ENCODE measurements at places on chromosomes 7 and 10. TPM values are rescaled to one million over a fixed set of nuclear protein-coding genes. Genes with fewer than 3 reads are reported as not detected.

Gene CALHM2
- total RNA-seq, result 11.2 TPM

Gene IFIT1B
- total RNA-seq, result not detected

Gene SCD
- 51.4 TPM for total RNA-seq

Gene TNS3
- total RNA-seq, result 0.50 TPM

Gene IGF2BP3
- total RNA-seq, result 0.31 TPM

Gene ACSM6
- not detected for total RNA-seq

GRCh38 chr7:1616741-1617140 lies 46.9 kb upstream of the PSMG3 start:
- DNase-seq, result no peak
- no peak overlapping the region for H3K27ac ChIP-seq
- no peaks in the 10 kb centered on the region for H3K4me1 ChIP-seq
- H3K27me3 ChIP-seq, result peaks cover 2% of the 10 kb centered on the region
- no peaks in the 10 kb centered on the region for H3K36me3 ChIP-seq
- H3K4me3 ChIP-seq, result no peak overlapping the region

- H3K4me1 ChIP-seq, result no peaks in the 10 kb centered on the region
- H3K36me3 ChIP-seq, result no peaks in the 10 kb centered on the region
- H3K27me3 ChIP-seq, result peaks cover 6% of the 10 kb centered on the region
- DNase-seq, result no peak
- no peak overlapping the region for H3K4me3 ChIP-seq
- no peak overlapping the region for H3K27ac ChIP-seq
These were observed 233.4 kb upstream of the SLC26A5 start for GRCh38 chr7:103679151-103680132.

- no peak for DNase-seq
- H3K4me3 ChIP-seq, result no peak overlapping the region
- H3K4me1 ChIP-seq, result no peaks in the 10 kb centered on the region
- no peak overlapping the region for H3K27ac ChIP-seq
- no peaks in the 10 kb centered on the region for H3K36me3 ChIP-seq
- no peaks in the 10 kb centered on the region for H3K27me3 ChIP-seq
These were observed 97.8 kb downstream of the AGMO start for GRCh38 chr7:15463801-15464666.

DNA sequence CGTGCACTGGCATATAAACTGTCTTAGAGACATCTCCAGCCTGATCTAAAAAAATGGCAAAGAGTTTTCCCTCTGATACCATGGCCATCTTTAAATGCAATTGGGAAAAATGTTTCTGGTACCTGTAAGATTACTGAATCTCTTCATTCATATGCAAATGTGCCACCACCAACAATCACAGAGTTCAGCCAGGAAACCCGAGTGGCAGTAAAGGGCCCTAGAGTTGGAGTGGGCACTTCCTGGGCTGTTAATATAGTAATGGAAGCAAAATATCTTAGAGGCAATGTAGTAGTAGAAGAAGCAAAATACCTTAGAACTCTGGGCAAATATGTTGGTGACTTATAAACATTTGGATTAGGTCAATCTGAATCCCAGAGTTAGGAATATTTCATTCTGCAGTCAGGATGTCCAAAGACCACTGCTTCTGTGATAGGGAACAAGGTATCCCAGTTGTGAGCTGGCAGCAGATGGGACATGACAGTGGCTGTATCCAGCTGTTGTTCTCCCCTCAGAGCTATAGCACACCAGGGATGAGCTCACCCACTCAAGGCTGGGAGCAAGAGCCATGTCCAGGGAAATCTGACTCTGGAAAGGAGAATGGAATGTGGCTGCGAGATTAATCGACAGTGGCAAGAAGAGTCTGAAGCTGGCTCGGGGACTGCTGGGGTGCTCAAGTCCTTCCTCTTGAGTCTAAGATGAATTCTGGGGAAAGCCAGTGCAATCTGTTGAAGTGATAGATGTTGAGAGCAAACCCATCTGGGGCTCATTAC lies 332.1 kb downstream of the PHTF2 start:
- H3K36me3 ChIP-seq, result no peaks in the 10 kb centered on the region
- DNase-seq, result no peak
- H3K4me3 ChIP-seq, result no peak overlapping the region

DNA sequence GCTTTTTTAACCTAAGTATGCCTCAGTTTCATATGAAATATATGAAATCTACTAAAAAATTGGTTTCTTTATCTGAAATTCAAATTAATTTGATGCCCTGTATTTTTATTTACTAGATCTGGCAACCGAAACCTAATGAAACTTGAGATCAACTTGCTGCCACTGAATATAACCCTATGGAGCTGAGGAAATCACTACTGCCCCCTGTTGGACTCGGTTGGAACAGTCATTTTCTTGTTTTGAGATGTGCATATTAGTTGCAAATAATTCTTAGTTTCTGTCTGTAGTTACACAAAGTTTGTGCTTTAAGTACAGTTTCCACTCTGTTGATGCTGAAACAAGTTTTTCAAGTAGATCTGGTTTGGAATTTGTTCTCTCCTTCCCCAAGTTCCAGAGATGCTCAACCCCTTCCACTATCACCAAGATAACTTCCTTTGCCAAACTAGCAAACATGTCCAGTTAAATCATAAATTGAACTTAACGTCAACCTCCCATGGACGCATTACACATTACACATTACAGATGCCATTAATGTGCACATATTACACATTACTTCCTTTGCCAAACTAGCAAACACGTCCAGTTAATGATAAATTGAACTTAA lies 22.2 kb upstream of the EXOC4 start:
- no peaks in the 10 kb centered on the region for H3K4me1 ChIP-seq
- no peaks in the 10 kb centered on the region for H3K36me3 ChIP-seq
- H3K4me3 ChIP-seq, result no peak overlapping the region
- DNase-seq, result no peak
- H3K27ac ChIP-seq, result no peak overlapping the region

DNA sequence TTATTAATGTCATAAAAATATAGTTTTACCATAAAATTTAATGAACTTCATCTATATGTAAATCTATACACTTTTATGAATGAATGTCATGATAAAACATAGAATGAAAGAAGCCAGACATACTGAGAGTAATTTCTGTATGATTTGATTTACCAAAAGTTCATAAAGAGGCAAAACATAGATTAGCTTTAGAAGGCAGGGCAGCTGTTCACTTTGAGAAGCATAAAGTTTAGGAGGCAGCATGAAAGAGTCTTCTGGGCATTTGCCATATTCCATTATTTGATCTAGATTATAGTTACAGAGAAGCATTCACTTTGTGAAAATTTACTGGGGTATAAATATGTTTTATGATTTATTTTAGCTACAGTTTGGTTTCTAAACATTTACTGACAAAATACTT lies 487.2 kb downstream of the ANKRD7 start:
- DNase-seq, result no peak
- H3K4me3 ChIP-seq, result no peak overlapping the region
- H3K36me3 ChIP-seq, result no peaks in the 10 kb centered on the region
- H3K27ac ChIP-seq, result no peak overlapping the region

GRCh38 chr7:114269714-114270113 lies 144.9 kb upstream of the FOXP2 start:
- H3K4me1 ChIP-seq, result no peaks in the 10 kb centered on the region
- no peaks in the 10 kb centered on the region for H3K36me3 ChIP-seq
- no peak for DNase-seq
- no peak overlapping the region for H3K27ac ChIP-seq
- H3K4me3 ChIP-seq, result no peak overlapping the region
- H3K27me3 ChIP-seq, result no peaks in the 10 kb centered on the region

DNA sequence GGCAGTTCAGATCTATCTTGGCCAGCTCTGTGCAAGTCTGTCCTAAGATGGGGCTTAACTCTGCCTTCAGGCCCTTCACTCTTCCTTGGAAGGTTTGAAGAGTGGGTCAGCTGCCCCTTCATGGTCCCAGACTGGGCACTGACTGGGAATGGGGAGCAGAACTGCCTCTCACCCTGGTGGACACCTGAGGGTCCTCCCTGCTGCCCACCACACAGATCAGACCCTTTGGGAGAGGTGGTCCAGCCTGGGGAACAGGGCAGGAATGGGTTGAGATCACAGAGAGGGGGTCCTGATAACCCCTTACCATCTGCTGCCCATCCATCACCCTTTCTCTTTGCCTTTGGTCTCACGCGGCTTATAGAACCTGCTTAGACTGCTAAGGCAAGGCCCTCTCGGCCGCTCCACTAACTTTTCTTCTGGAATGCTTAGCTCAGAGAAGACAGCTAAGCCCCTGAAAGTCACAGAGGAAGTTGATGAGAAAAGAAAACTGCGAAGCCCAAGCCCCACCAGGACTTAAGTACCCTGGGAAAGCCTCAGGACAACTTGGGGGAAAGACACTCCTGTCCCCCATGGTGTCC lies 402 bp upstream of the CDHR1 start:
- peaks cover 9% of the 10 kb centered on the region for H3K4me1 ChIP-seq
- H3K36me3 ChIP-seq, result no peaks in the 10 kb centered on the region
- peak; percentile 37 for DNase-seq
- no peak overlapping the region for H3K27ac ChIP-seq
- H3K27me3 ChIP-seq, result no peaks in the 10 kb centered on the region

DNA sequence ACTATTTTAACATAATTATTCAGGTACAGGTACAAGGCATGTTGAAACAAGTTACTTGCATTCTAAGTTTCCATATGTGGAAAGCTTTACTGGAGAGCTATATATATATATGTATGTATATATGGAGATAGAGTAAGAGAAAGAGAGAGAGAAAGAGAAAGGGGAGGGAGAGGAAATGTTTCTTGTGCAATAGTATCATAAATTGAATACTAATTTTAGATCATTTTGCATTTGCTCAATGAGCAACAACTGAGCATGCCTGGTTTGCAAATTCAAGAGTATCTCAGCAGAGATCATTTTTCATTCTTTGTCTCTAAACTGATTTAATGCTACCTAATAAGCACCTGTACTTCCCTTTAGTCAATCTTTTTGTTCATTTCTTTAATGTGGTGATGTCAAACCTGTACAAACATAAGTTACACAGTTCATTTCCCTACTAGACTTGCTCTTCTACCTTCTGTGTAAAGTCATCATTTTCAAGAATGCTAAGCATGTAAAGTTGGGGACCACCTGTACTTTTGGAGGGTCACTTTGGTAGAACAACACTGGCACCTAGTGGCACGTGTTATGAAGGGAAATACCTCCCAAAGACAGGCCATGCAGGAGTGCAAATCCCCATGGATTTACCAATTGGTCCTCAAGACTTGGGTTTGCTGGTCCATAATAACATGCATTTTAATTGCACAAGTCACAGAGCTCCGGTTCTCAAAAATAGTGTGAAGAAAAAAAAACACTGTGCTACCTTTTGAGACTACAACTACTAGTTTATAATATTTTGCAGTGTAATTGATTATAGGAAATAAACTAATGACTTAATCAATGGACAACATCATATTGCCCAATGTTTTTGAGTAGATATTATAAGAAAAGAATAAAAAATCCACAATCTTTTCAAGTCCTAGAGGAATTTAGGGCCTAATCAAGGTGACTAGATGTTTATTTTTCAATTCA lies 431.2 kb upstream of the IGFBP3 start:
- no peaks in the 10 kb centered on the region for H3K4me1 ChIP-seq
- no peak for DNase-seq
- H3K27ac ChIP-seq, result no peak overlapping the region
- no peaks in the 10 kb centered on the region for H3K27me3 ChIP-seq

- no peaks in the 10 kb centered on the region for H3K36me3 ChIP-seq
- H3K4me3 ChIP-seq, result no peak overlapping the region
- H3K4me1 ChIP-seq, result no peaks in the 10 kb centered on the region
- DNase-seq, result no peak
- H3K27me3 ChIP-seq, result peaks cover 26% of the 10 kb centered on the region
These were observed 141.3 kb downstream of the NRP1 start for GRCh38 chr10:33193057-33193700.

GRCh38 chr10:32956365-32957197 lies 1.4 kb downstream of the ITGB1 start:
- H3K36me3 ChIP-seq, result no peaks in the 10 kb centered on the region
- H3K4me1 ChIP-seq, result peaks cover 54% of the 10 kb centered on the region
- H3K4me3 ChIP-seq, result peak overlapping the region; percentile 82
- peak overlapping the region; percentile 84 for H3K27ac ChIP-seq
- no peaks in the 10 kb centered on the region for H3K27me3 ChIP-seq
